HS-5 (cell line): ENCODE measurements at places on chromosomes 2 and 18.

GRCh38 chr2:128363934-128364361, 45.3 kb upstream of the HS6ST1 start:
- no peak for DNase-seq

DNA sequence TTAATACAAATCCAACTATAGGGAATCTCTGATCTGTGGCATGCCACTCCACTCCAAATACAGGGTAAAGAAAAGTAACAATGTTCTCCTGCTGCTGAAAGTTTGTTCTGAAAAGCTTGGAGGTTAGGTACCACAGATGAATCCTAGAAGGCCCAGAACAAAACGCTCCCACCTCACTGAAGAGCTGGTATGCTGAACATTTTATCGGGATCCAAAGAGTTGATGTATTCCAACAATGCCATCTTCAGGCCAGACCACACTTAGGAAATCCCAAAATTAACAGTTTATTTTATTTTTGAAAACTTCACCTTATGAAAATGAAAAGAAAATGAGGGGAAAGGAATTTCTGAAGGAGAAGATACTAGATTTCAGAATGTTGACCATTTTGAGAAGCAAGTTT, 145.1 kb upstream of the CDH19 start:
- no peak for DNase-seq

DNA sequence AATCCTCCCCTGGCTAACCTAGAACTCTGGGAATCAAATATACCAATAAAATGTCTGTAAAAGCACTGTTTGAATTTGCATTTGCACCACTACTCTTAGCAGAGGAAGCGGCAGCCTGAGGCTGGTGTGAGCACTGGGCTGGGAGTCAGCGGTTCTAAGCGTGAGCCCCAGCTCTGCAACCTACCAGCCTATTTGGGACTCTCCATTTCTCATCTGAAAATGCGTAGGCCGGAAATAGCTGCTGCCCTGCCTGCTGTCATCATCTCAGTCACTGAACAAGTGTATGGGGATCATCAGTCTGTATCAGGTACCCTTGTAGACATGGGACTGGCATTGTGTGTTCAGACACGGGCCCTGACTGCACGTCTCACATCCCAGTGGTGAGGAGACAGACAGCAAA, 194.3 kb downstream of the ANKRD30B start:
- DNase-seq, result no peak

- DNase-seq, result no peak
These were observed 55.0 kb downstream of the EHBP1 start for GRCh38 chr2:62760555-62760954.

DNA sequence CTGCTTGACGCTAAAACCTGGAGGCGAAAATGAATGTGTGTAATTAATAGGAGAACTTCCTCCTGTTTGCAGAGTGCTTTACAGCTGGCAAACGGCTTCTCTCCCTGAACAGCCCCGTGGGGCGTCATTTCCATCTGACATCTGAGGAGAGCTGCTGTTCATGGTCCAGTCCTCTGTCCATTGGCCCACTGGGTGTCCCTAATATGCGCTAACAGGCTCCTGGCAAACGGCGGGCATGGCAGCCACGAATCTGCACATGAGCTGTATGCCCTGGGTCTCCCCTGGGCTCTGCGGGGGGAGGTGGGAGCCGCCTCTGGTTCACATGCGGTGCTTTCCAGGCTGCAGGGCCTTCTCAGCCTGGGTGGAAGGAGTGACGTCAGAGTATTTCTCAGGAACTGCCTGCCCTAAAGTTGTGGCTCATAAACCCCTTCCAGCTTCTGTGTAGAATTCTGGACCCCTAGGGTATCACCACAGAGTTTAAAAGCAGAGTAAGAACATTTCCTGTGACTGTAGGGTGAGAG, 73.2 kb downstream of the LRRFIP1 start:
- DNase-seq, result no peak

DNA sequence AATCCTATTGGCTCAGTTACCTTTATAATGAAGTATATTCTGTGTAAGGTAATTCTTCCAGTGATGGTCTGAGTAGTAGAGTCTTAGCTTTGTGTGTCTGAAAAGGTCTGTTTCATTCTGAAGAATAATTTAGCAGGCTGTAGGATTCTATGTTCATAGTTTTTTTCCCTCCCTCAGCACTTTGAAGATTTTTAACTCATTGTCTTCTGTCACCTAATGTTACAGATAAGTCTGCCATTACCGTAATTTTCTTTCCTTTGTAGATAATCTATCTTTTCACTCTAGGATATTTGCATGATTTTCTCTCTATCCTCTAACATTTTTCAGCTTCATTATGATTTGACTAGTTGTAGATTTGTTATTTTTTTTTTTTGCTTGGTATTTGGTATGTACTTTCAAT, 22.7 kb downstream of the INSIG2 start:
- no peak for DNase-seq

- DNase-seq, result no peak
These were observed 135.5 kb downstream of the PDE1A start for GRCh38 chr2:182291296-182291695.

DNA sequence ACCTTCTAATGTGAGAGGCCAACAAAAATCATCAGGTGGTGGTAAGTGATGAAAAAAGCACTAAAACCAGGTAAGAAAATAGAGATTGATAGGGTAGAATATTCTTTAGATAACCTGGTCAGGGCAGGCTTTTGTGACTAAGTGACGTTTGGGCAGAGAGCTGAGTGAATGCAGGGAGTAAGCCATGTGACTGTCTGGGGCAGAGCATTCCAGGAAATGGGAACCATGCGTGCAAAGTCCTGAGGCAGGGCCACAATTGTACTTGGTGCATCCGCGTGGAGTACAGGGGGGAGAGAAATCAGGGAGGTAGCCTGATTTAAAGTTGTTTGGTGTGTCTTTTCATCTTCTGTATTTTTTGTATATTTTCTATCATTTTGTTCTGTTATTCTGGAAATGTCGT, 102.5 kb downstream of the LYPD6B start:
- DNase-seq, result no peak

- DNase-seq, result no peak
These were observed 498.6 kb downstream of the EPHA4 start for GRCh38 chr2:221073326-221074049.

DNA sequence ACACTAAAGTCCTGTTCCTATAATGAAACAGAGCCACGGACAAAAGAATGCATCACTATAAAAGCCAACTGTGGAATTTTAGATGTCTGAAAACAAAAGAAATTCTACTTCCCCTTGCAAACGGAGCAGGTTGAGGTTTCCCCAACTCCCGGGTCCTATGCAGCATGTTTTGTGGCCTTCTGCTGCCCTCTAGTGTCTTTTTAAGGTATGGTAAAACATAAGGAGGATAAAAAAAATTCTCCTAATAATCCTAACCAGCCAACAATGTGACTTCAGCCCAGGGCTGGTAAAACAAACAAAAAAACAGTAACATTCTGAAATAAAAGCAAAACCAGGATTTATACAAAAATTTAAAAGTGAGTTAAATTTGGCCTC, 539.5 kb downstream of the NRXN1 start:
- peak; percentile 19 for DNase-seq

GRCh38 chr18:79789901-79790890, 7.5 kb upstream of the KCNG2 start:
- no peak for DNase-seq

DNA sequence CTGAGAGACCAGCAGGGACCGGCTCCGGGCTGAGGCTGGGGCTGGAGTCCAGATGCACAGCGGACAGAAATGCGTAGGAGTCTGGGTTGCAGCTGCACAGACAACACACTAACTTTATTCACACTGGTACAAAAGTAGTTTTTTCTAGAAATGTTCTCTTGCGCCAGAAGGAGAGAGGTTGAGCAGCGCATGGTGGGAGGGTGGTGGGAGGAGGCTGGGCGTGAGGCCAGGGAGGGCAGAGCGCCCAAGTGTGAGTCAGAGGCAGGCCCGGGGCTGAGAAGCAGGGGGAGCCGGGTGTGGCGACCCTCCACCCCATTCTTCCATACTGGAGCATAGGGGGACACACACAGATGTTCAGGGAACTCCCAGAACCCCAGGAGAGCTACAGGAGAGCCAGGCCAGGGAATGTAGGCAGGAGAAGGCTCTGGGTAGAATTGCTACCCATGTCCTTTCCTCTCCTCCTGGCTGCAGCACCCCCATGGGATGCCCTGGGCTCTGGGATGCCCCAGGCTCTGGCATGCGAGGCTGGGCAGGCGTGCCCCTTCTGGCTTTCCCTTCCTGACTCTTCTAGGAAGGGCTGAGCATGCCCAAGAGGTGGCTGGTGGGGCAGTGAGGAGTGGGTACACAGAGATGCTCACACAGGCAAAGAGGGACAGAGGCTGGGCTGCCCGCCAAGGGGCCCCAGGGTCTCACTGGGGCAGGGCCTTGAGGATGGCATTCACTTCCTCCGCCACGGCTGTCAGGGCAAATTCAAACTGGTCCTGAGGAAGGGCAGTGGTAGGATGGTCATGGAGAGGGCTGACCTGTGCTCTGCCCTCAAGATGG, 10.6 kb downstream of the DNAJB2 start:
- no peak for DNase-seq

DNA sequence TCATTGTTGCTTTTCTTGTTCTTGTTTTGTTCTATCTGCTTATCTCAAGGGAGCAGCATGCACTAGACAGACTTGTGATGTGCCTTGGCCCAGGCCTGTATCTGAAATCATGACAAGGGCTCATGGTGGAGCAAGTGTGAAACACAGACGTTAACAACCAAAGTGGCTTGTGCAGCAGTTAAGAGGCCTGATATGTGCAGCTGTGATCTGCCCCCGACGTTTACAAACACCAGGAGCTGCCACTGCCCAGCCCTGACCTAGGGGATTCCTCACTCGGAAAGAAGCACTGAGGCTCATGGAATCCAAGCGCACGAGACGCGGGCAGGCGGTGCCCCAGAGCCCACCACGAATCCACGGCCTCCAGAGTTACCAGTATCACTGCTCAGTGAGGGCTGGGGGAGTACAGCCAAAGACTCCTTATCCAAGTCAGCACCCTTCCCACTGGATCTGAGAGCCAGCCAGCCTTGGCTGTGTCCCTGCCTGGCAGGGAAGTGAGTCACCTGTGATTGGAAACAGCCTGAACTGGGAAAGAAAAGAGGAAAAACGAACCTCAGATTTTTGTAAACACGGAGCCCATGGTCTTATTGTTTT, 62.3 kb upstream of the SNTG2 start:
- no peak for DNase-seq

GRCh38 chr2:105809097-105809473, 64.4 kb downstream of the NCK2 start:
- DNase-seq, result no peak

DNA sequence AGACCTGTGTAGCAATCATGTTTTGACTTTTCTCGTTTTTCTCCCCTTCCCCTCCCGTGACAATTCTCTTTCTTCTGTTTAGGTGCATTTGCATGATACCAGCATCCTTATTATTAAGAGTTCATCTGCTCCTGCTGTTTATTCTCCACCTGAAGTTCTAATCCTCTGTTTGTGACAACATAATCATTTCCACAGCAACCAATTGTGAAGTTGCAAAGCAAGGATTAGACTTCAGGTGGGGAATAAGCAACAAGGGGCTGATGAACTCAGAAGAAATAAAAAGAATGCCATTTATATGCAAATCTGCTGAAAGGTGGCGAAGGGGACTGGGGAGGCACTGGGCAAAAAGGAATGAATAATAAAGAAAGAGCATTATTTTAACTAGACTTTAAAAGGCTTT, 124.8 kb upstream of the LINC00305 start:
- DNase-seq, result no peak

DNA sequence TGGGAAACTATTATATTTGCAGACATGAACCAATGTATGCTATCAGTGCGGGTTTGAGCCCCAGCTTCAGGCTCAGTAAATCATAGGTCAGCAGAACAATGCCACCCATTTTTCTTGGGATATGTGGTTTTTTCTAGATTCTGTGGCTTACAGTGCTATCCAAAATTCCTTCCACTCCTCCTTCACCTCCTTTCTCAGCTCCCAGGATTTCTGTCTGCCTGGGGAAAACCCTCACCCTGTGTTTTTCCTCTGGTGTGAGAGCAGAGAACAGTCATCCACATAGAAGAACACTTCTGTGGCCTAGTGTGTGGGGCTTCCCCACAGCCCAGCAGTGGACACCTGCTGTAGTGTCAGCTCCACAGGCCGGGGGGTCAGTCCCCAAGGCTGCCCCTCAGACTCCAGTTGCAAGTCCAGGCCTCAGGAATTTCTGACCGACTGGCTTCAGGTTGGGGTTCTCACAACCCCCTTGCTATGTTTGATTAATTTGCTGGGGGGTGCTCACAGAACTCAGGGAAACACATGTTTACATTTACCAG, 238.2 kb downstream of the LDLRAD4 start:
- no peak for DNase-seq

DNA sequence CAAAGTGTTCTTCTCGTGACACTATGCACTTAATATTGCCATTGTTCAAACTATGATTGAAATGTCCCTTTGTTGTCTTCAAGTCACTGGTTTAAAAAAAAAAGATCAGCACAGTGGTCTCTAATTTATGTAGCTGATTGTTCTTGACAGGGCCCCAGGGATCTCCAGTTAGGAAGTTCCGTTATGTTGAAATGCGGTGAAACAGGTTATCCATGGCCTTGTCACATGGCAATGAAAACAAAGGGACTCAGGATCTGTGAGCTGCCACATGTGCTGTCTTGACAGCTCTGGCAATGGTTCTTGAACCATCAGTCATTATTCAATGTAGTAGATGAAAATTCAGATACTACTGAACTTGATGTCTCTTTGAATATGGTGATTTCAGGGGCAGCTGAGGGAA, 147.4 kb downstream of the SETBP1 start:
- no peak for DNase-seq

GRCh38 chr2:187499941-187500532, 52.0 kb upstream of the CALCRL start:
- peak; percentile 48 for DNase-seq

- DNase-seq, result no peak
These were observed 512.5 kb upstream of the LRRTM4 start for GRCh38 chr2:78034706-78035105.

DNA sequence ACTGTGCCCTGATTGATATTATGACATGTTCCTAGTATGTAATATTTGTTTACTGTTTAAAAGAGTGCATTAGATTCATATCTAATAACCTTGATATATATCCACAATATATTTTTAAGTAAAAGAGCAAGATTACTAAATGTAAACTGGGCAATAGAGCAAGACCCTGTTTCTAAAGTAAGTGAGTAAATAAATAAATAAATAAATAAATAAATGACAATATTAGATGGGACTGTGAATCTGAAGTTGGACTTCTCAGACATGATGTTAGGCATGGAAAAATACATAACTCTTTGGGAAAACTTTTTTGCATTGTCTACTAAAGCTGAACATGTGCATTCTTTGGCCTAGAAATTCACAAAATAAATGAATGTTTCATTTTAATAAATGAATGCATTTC, 164.7 kb downstream of the CCDC178 start:
- DNase-seq, result no peak

DNA sequence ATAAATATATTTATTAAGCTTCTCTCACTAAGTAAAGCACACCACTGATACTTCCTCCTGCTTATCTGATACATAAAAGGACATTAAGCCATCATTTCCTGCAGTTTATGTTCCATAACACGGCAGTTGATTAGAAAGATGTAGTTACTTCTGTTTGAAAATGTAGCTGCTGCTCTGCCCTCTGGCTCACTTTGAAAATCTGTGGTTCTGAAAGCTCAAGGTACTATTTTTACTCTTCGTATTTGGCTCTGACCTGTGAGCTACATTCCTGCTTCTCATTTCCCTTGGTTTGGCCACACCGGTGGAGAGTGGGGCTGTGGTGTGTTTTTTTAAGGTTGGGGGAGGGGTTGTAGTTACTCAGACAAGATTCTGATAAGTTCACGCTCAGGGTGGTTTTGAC, 12.8 kb upstream of the TTN start:
- DNase-seq, result no peak
